NCI-H510A treated with DMSO at 0.1 percent for 48 hours (cell line): ENCODE measurements at places on chromosomes 2 and 18.
A peak's percentile ranks its signal among the peaks of the same experiment; 100 is the strongest.

DNA sequence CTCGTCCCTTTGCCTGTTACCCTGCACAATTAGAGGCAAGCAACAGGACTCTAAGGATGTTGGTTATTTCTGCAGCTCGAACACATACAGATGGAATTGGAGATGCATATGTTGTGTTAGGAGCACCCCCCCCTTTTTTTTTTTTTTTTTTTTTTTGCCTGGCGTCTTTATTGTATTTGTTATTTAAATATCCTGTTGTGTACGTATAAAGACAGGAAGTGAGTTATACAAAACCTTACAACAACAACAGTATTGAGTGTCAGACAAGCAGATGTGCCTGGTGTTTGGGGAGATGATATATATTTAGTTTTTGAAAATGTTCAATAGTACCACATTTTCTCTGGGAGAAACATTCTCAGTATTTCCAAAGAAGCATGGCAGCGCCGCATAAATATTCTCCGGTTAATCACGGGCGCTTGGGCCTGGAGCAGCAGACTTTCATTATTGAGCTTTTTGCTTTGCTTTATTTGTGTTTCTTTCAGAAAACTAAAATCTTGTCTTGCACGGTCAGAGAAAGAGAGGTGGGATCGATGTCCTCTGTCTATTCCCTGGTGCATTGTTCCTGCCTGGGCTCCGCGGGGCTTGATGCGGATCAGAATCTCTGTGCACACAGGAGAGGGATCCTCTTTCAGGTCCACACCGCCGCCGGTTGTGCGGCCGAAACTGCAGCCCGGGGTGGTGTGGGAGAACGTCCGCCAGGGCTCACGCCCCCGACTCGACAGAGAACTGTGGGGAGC is 23.2 kb upstream of the ZNF516 start:
- peak; percentile 90 for DNase-seq

GRCh38 chr2:182047544-182047943 is 61.9 kb downstream of the PPP1R1C start:
- no peak for DNase-seq

- DNase-seq, result no peak
Measured at GRCh38 chr2:27664622-27665363, 1.1 kb downstream of the SLC4A1AP start.

GRCh38 chr2:197280015-197280702 is 30.4 kb downstream of the ANKRD44 start:
- no peak for DNase-seq

- no peak for DNase-seq
Measured at GRCh38 chr18:58928386-58928785, 63.7 kb downstream of the ZNF532 start.

DNA sequence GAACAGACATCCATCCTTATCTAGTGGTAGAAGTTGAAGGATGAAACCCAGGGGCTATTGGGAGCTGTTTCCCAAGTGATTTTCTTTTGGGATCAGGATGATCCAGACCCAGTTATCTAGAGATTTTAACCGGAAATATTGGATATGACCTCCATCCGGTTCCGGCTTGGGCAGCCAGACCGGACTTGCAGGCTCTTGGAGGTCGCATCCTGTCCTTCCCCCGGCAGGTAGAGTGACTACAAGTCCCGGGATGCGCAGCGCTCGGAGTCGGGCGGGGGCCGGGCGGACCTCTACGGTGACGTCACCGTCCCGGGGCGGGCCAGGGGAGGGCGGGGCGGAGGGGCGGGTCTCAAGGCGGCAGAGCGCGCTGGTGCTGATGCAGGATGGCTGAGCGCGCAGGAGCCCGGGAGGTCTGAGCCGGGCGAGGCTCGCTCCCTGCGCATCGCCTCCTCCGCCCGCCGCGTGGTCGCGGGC is at the start of gene KIF5C:
Gene KIF5C (plus strand): TSS at position 360 of the 474 bp plus-strand sequence. CDS start 391 bp downstream, outside the sequence.
- peak; percentile 62 for DNase-seq

GRCh38 chr2:174485788-174486562 is 854 bp downstream of the GPR155 start:
- peak; percentile 57 for DNase-seq

GRCh38 chr2:143601828-143602227 is 472.6 kb downstream of the ARHGAP15 start:
- DNase-seq, result no peak

DNA sequence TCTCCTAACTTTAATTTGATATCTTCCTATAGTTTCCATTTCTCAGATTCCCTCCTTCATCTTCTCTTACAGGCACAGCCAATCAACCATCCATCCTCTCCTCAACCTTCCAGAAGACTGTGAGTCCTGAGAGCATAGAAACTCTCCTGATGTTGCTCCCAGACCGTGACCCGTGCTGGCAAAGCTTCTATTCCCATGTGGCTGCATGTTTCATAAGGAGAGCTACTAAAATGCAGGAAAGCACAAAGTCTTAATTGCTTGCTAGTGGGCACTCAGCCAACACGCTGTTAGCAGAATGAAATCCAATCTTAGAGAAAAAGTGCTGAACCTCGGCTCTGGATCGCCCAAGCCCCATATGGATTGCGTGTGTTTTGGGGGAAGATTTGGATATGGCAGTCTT is 1244.7 kb upstream of the ZEB2 start:
- DNase-seq, result peak; percentile 30
